Common myeloid progenitor, CD34-positive (primary cell): ENCODE measurements at places on chromosomes 7 and 10.

GRCh38 chr10:5890452-5890915, 441 bp downstream of the FBH1 start:
- DNase-seq: peak; percentile 45

DNA sequence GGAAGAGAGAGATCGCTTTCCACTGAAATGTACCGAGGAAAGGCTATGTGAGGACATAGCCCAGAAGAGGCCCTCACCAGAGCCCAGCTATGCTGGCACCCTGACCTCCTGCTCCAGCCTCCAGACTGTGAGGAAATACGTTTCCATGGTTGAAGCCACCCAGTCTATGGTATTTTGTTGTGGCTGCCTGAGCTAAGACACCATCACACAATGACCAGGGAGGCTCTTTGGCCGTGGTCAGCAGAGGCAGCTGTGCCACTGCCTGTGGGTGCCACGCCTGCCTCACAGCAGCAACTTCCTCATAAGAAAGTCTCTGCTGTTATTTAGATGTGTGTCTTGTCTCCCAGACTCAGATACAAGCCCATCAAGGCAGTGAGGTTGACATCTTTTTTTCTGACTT, 182.7 kb upstream of the PLXNA4 start:
- no peak for DNase-seq

DNA sequence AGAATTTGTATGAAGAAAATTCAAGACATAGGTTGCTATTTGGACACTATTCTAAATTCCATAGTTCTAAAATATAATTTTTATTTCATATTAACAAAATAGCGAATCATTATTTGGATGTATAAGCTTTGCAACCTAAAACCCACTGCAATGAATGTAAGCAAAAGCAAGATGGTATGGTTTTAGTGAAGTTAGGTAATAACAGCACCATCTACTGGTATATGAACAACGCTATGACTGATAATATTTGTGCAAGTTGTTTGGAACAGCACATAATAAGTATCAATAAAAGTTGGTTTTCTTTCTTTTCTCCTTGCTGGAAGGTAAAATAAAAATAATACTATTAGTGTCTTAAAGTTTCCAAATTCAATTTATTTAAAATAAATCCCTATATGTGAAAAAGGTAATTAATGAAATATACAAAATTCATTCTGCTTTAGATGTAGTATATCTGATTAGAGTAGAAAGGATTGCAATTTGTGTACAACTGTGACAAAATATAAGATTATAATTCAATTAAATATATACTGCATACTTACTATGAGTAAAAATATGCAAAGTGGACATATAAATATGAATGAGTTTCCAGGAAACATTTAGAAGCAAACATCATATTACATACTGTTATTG, 79.0 kb upstream of the LSM8 start:
- DNase-seq: peak; percentile 52

- no peak for DNase-seq
Observed at GRCh38 chr10:63464402-63465292, 1.1 kb downstream of the JMJD1C start.

GRCh38 chr10:18607503-18608378, 43.6 kb downstream of the NSUN6 start:
- peak; percentile 32 for DNase-seq

DNA sequence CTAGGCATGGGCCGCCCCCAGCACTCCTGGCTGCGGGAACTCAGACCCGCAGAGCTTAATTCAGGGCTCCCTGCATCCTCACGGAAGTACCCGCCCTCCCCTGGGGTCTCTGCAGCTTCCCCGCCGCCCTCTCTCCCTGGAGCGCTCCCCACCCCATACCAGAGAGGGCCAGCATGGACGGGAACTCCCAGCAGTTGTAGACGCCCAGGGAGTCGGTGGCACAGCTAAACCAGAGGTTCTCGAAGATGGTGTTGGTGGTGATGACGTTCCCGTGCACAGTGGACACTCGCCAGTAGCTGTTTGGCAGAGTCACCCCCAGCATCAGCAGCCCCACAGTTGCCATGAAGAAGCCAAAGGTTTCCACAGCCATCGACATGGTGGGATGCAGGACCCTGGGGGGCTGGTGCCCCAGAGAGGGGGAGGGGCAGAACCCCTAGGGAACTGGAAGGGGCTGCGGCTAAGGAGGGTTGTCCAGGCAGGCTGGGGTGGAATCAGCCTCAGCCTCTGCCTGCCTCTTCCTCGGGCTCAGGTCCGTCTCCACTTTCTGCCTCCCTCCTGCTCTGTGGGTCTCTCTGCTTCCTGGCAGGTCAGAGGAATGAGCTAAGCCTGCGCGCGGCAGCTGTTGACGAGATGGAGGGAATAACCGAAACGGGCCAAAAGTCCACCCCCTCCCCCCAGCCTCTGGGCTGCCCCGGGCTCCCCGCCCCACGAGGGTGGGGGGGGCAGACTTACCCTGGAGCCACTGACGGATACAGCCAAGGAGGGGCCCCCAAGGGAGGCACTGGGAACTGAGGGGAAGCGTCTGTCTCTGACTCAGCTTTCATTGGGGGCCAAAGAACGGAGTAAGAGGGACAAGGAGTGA, at the start of gene CLDN15:
Gene CLDN15 (minus strand): TSS at position 597 of the 862 bp plus-strand sequence. CDS start 221 bp downstream, at position 376.
- DNase-seq: peak; percentile 70

- DNase-seq: no peak
Observed at GRCh38 chr7:116541951-116542350, 17.1 kb downstream of the CAV1 start.

DNA sequence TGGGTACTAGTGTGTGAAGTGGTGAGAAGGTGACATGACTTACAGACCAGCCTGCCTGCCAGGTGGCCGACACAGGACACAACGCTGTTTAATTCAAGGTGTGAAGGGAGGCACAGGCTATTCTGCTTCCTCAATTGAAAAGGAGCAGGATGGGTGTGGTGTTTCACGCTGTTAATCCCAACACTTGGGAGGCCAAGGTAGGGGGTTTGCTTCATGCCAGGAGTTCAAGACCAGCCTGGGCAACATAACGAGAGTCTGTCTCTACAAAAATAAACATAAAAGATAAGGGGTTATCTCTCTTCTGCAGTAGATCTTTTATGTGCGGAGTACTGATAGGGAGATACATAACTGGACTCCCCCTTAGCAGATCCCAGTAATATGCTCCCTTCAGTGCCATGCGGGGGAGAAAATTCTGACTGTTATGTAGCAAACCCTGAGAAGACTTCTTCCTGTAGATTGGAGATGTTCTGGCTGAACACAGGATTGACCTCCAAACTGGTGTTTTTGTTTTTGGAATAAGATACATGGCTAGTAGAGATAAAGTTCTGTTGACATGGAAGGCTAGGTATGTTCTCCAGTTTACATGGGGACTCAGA, 63.2 kb downstream of the CCNY start:
- DNase-seq: no peak

DNA sequence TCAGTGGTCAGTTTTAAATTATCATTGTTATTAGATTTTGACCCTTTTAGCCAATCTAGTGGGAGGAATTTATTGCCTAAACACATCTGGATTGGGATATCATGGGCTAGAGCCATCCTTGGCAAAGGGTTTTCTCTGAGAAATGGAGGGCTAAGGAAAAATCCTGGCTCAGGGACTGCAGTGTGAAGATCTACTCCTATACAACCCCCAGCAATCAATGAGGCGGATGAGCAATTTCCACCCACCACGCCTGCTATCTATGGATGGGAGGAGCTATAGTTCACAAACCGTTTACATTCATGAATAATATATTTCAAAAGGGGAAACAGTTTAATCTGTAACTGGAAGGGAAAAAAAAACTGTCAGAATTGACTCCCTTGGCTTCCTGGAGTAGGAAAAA, 2.7 kb downstream of the CAV1 start:
- no peak for DNase-seq

DNA sequence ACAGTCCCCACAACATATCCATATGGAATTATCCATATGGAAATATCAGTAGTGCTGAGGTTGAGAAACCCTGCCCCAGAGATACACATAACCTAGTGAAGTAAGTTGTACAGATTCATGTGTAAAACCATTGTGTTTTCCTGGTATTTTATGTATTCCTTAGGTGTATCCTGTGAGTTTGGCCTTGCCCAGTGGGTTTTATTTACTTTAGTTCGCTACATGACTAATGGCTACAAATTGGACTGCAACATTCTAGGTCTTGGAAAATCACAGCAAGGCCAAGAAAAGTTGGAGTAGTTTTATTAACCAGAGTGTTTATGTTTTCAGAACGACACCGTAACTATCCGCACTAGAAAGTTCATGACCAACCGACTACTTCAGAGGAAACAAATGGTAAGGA, 1.4 kb downstream of the RPS24 start:
- no peak for DNase-seq
